ENCODE measurements at places on chromosomes 2 and 18.

DNA sequence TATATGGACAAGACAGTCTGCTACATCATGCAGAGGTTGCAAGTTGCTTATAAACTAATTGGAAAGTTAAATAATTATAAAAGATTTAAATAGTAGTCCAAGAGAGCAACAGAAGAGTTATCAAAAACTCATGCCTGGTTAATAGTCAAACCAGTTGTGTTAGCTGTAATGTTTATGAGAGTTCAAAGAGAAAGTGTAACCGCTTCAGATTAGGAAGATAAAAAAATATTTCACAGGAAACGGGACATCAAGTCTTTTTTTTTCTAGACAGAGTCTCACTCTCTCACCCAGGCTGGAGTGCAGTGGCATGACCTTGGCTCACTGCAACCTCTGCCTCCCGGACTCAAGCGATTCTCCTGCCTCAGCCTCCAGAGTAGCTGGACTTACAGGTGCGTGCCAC is 34.6 kb upstream of the RNF125 start:
- DNase-seq: no peak

DNA sequence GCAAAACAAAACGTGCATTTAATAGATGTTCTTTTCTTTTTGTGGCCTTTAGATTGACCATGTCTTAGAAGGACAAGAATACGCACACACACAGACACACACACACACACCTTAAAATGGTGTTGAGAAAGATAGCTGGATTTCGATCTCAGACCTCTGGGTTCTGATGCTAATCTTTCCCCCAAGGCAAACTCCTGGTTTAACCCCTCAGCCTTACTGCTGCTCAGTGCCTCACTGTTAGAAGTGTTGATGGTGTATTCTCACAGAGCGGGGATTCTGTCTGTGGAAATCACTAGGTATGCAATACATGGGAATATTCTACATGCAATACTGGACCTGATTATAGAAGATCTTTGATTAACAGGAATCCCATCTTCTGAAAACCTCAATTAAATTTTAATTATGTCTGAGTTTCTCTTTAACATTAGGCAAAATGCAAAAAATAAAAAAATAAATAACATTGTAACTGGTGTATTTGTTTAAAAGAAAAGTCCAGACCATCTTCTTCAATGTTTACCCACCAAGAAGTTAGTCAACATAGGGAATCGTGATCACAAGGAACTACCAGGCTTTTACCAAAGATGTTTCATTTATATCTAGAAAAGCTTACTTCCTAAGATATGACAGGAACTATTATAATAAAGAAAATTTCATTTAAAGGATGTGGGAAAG is 613.5 kb downstream of the LRP1B start:
- no peak for DNase-seq

GRCh38 chr2:46650556-46651001 is 171.2 kb downstream of the TMEM247 start:
- DNase-seq: peak; percentile 77

GRCh38 chr2:73859721-73860586 is 31.2 kb downstream of the STAMBP start:
- no peak for DNase-seq

GRCh38 chr18:62289047-62289446 is 36.1 kb upstream of the TNFRSF11A start:
- no peak for DNase-seq

GRCh38 chr2:25341011-25341727 is 556 bp downstream of the DNMT3A start:
- peak; percentile 77 for DNase-seq

DNA sequence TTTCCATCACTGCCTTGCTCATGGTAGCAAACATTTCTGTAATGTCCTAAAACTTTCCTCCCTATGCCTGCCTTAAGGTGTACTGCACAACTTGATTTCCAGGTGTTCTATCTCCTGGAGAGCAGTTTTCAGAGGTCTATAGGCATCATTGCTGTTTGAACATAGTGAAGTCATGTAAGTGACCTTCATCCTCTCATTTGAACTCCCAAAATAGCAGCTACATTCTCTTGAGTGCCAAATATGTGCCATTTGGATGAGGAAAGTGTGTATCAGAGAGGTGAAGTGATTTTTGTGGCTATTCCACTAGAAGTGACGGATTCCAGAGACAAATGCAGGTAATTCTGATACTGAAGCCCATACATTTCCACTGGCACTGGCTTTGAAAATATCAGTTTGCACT is 3.4 kb downstream of the PPP1R1C start:
- no peak for DNase-seq

GRCh38 chr2:127576433-127577207 is 41.1 kb downstream of the MYO7B start:
- DNase-seq: peak; percentile 70

GRCh38 chr18:35457140-35457704 is 40.5 kb downstream of the INO80C start:
- DNase-seq: no peak

GRCh38 chr2:240922245-240922981 is 16.3 kb downstream of the CROCC2 start:
- peak; percentile 3 for DNase-seq

DNA sequence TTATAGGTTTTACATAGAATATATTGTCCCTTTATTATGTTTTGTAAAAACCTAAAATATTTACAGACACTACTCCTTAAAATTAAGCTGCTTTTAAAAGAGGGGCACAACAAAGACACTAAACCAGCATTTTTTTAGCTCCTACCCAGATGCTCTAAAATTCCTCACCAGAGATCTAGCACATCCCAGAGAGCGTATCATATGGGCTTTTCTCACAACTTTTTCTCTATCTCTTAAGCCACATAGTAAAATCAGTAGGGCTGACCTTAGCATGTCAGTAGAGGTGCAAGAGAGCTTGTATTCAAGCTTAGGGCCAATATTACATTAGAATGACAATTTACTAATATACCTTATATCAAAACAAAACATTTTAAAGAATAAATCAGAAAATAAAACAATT is 216.3 kb downstream of the TMX3 start:
- DNase-seq: no peak

Data from head of caudate nucleus (tissue), 42 donors.